Stimulated activated CD8-positive, alpha-beta memory T cell treated with anti-CD3 and anti-CD28 coated beads, Interleukin-4, amount 100 ng/mL, for 1 hour (primary cell): ENCODE measurements at places on chromosomes 6 and 20.

GRCh38 chr20:63497946-63498935 is 642 bp downstream of the EEF1A2 start:
- DNase-seq = no peak

- DNase-seq = no peak
Measured at GRCh38 chr6:137818440-137818839, 48.6 kb upstream of the TNFAIP3 start.

GRCh38 chr6:2977799-2978590 is 6.6 kb upstream of the SERPINB6 start:
- DNase-seq = no peak

- DNase-seq = no peak
Measured at GRCh38 chr6:136007345-136007744, 155.8 kb downstream of the PDE7B start.

- DNase-seq = no peak
Measured at GRCh38 chr20:31848088-31848999, 2.9 kb upstream of the FOXS1 start.

DNA sequence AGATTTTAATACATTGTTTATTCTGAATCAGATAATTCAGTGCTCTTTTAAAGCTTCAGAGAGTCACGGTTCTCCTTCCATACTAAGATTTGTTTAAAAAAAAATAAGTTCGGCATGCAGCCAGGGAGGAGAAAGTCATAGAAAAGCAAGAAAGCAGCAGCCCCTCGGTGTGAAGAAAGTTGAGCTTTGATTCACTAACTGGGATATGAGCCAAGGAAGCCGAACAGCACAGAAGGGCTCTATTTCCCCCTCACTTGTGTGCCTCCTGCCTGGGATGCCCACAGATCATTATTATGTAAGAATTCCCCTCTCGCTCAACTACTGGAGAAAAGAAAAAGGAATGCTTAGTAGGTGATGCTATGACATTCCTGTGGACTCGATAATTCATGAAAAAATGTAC is 69.3 kb upstream of the SYNJ2 start:
- no peak for DNase-seq

DNA sequence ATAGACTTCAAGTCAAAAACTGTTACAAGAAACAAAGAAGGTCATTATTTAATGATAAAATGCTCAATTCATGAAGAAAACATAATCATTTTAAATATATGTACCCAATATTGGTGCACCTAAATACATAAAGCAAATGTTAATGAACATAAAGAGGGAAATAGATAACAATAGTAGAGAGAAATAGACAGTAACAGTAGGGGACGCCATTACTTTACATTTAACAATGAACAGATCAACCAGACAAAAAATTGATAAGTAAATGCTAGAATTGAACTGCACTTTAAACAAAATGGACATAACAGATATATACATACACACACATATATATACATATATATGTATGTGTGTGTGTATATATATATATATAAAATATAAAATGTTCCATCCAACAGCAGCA is 37.4 kb downstream of the IL22RA2 start:
- no peak for DNase-seq

DNA sequence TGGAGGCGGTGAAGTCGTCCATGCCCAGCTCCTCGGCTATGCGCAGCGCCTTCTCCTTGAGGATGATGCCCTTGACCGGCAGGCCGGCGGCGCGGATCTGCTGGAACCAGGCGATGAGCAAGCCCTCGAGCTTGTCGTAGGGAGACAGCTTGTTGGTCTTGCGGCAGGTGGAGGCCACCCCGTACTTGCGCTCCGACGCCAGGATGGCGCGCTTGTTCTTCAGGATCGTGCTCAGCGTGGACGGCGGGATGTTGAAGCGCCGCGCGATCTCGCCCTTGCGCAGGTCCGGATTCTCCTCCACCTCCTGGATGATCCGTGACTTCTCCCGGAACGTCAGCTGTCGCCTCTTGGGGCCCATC is 435 bp downstream of the CENPB start:
- DNase-seq = no peak

- no peak for DNase-seq
Measured at GRCh38 chr6:75334266-75335040, 49.9 kb upstream of the TMEM30A start.

DNA sequence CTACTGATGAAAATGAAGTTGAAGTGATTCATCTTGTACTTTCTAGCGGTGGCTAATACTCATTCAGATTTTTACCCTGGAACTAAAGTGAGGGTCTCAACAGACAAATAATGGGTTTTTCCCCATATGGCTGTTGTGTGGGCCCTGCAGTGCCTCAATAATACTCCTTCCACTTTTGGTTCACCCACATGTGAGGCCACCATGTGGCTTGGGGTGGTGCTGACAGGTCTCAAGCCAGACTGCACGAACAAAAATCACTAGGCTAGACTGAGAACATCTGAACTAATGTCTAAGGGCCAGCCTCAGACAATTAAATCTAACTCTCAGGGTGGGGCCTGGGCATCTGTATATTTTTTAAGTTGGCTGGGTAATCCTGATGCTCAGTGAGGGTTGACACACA is 7.9 kb upstream of the COL12A1 start:
- DNase-seq = no peak

DNA sequence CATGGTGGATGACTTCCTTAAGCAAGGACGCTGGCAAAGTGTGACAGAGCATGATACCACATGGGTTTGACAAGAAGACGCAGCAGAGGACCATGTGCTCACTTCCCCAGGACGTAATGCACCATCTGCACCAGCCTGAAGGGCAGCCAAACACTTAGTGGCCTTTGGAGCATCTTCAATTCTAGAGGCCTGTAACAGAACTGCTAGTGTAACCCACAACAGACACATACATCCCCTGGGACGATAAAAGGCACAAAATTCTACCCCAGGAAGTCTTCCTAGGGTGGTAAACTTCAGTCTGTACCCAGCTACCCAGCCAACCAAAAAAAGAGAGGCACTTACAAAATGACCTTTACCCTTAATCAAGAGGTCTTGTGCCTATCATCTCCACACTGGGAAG is 9.2 kb upstream of the CPNE1 start:
- no peak for DNase-seq

- no peak for DNase-seq
Measured at GRCh38 chr6:151111670-151112069, 128.1 kb upstream of the AKAP12 start.

DNA sequence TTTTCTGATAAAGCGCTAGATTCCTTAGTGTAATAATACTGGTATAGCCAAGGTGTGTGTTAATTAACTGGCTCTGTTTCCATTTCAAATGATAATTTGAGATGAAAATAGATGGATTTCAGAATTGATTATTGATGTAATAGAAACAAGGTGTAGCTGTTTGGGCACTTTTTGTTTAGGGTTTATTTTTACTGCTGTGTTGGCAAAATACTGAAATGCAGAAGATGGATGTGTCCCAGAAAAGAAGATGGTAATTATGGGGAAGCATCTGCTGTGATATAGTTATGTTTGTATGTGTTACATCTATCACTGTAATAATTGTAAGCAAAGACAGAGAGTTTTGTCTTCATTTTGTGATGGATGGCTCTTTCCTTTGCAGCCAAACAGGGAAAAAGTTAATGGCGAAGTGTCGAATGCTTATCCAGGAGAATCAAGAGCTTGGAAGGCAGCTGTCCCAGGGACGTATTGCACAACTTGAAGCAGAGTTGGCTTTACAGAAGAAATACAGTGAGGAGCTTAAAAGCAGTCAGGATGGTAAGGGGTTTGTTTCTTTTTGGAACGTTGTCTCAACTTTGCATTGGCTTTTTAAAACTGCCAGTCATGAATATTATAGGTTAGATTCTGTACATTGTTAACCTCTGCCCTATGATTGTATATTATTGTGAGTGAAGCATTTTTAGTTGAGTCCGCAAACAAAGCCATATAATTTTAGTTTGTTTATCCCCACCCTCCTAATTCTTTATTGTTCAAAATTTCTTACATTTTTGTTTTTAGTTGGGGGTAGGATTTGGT is 8.6 kb upstream of the ACAT2 start:
- no peak for DNase-seq

DNA sequence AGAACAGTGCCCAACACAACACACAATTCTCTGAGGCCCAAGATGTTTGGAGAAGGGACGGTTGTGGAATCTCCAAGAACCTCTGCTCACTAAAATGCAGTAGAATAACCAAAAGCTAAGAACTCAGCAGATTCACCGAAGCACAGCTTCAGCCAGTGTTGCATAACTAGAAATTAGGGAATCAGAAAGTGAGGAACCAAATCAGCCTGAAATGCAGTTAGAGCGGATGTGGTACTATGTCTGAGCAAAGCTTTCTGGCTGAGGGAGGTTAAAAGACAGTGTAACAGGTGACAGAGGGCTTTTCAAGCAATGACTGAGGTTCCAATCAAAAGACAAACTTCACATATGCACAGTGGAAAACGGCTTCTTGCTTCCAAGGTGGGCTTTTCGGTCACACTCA is 197.9 kb upstream of the KCNK16 start:
- no peak for DNase-seq

GRCh38 chr6:16670617-16671051 is 90.6 kb downstream of the ATXN1 start:
- DNase-seq = no peak

DNA sequence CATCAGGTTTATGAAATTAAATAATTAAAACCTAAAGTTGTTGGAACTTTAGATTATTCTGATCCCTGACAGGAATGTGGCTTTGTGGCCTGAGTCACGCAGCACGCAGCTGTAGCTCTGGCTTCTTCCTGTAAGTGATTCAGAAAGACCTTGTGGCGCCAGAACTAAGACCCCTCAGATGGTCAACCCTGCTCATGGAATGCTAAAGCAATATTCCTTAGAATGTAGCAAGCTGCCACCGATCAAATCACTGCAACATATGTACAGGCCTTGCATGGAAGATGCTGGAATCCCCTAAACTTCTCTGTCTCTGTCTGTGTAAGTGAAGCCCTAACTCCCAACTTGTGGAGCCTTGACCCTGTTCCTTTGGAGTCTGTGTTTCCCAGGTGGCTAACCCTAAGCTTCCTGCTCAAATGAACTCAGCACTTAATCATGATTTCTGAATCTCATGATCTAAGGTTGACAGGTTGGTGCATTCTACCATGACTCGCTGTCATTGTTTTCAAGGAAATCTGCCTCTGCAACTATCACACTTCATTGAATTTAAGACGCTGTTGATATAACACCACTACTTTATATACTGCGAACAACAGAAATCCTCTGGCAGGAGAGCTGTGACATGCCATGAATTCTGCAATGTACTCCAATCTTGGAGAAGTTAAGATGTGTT is 111.2 kb upstream of the CST7 start:
- DNase-seq = no peak

DNA sequence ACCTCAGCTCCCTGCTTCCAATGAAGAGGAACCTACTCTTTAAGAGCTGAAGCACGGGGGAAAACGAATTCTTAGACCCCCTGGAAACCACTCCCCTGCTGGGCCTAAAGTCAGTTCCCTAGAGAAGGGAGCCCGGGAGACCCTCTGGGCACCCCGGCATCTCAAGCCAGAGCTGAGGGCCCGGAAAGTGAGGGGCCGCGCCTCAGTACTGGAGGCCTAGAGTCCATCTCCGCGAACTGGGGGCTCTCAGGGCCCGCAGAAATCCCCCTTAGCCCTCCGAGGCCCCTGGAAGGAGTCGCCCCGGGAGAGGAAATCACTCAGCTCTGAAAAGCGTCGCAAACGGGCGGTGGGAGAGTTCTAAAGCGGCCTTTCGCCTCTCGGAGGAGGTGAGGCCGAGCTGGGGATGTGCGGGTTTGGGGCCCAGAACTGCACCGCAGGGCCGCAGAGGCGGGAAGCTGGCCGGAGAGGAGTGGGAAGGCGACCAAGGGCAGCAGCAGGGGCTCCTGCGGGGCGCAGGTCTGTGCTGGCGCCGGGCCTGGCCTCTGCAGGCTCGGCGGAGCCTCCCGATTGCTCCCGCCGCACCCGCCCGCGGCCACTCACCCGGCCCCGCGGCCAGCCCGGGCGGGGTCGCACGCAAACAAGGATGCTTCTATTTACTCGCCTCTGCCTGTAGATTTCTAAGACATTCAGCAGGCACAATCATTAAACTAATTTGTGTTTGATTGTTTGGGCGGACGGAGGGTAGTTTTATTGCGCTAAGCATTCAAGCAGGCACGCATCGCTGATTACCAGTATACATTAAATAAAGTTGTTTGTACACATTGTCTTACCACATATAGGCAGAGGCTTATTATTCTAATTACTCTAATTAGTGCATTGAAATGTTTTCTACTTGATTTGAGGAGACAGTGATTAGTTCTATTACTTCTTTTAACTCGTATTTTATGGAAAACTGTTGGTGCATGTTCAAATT is 9.2 kb downstream of the POU3F2 start:
- no peak for DNase-seq

DNA sequence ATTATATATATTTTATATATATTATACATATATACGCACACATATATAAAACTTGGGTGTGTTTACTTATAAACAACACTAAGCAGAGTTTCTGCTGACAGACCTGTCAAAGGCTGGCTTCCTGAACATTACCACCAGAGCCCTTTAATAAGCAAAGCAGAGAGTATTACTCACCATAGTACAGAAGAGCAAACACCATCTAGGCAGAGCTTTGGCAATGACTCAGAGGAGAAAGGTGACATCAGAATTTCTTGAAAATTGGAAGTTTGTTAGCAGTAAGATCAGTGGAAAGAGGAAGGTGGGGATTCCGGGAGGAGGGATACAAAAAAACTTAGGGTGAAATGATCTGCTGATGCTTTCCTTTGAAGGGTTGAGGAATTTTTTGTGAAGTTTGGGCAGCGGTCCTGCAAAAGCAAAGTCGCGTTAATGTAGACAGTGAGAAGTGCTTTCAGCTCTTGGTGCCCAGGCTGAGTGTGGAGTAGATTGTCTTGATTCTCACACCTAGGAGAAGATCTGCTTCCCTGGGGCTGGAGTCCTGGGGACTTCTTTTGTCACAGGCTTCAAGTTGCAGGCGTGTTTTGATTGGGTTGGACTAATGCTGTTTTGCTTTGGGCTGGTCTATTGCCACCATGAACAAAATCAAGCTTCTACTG is 109.6 kb upstream of the BACH2 start:
- DNase-seq = no peak

- DNase-seq = no peak
Measured at GRCh38 chr20:13665709-13666395, 27.1 kb upstream of the TASP1 start.

- DNase-seq = no peak
Measured at GRCh38 chr20:1195226-1195625, 8.0 kb upstream of the C20orf202 start.

- DNase-seq = no peak
Measured at GRCh38 chr6:138063726-138064125, 43.5 kb downstream of the PERP start.
